ENCODE measurements at places on chromosomes 5 and 9. TPM values are rescaled to one million over a fixed set of nuclear protein-coding genes. Genes with fewer than 3 reads are reported as not detected.

DNA sequence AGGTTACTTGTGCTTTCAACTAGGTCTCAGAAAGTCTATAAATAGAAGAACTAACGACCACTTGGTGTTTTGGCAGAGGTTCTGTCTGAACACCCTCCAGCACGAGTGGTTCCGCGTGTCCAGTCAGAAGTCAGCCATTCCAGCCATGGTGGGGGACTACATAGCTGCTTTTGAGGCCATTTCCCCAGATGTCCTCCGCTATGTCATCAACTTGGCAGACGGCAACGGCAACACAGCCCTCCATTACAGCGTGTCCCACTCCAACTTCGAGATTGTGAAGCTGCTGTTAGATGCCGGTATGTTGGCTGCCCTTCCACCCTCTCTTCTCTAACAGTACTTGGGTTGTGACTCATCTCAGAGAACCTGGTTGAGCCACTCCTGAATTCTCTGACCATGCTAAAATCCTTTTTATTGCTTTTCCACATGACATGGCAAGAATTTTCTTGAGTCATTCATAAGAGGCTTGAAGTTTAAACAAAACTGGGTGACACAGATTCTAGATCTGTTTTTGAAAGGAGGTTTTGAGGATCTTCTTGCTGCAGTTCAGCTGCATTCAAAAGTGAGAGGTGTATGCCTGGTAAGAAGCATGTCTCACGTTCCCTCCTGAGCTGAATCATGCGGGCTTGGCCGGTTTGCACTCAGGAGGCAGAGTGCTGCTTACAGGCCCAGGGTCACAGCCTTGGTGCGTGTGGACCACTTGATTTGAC, 103.1 kb upstream of the DMRT1 start:
- DNase-seq = peak; percentile 92

DNA sequence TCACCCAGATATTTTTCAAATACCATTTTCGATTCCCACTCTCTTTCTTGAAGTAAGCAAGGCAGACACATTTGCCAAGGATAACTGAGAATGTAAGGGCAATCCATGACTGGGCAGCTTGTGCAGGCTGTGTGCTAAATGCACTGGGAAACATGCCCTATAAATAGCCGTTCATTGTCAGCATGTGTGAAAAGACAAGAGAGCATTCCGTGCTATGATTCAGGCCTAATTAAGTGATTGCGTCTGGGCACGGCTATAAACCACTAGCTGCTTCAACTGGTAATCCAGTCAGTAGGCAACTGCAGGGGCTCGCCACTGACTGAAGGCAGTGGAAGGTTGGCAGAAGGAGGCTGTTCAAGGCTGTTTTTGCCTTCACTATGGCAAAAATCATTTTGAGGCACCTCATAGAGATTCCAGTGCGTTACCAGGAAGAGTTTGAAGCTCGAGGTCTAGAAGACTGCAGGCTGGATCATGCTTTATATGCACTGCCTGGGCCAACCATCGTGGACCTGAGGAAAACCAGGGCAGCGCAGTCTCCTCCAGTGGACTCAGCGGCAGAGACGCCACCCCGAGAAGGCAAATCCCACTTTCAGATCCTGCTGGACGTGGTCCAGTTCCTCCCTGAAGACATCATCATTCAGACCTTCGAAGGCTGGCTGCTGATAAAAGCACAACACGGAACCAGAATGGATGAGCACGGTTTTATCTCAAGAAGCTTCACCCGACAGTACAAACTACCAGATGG, at the start of gene HSPB3:
Gene HSPB3, plus strand, starts transcription at position 287 of the 745 bp plus-strand sequence. Its CDS starts 91 bp downstream, at position 378.
- no peak for DNase-seq

DNA sequence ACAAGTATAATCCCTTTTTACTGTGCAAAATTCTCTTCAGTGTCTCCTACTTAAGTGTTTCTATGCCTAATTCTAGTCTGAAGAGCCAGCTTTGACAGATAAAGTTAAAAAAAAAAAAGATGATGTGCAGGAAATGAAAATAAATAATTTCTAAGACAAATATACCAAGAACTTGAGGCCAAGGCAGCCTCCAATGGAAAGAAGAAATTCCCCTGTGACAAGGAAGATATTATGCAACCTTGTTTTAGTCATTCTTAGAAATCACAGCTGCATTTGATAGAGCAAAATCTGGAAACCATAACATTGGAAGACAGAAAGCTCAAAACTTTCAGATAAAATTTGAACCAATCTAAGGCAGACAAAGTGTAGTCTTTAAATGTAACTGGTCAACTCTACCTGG, 375.9 kb upstream of the TLE4 start:
- no peak for DNase-seq

DNA sequence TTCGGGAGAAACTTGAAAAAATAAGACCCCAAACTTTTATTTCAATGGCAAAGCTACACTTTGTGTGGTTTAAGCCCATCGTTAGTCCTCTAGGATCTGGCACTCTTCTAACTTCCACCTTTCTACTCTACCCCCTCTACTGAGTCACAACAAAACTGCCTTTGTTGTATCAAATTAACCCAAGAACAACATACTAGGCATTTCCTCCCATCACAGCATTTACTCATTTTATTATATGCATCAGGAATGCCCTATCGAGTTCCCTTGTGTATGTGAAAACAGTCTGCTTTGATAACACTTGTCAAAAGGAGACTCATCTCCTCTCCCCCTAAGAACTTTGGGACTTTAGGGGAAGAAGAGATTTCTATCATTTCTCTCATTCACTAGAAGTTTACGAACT, 158.9 kb upstream of the FREM1 start:
- peak; percentile 17 for DNase-seq

DNA sequence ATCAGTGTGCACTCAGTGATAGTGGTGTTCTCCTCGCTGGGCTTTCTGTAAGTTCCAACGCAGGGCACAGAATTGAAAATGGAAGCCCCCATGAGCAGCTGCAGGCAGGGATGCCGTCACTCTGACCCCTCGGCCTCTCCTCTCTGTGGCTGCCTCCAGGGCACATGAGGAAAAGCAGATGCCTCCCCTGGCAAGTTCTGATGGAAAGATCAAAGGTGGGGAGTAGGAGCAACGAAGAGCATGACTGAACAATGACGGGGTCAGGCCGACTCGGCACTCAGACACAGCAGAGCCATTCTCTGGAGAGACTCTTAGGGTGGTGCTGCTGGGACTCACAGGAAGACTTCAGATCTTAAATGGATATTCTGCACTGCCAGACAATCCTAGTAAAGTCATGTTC, 65.6 kb upstream of the CKMT2 start:
- DNase-seq = no peak

Gene SSNA1
- 138 TPM for total RNA-seq

Gene UGT3A1
- total RNA-seq = not detected

Gene ZNF79
- total RNA-seq = 10.9 TPM

Gene OTULIN
- 27.9 TPM for total RNA-seq

Gene FOXE1
- not detected for total RNA-seq

Gene LHFPL2
- 18.8 TPM for total RNA-seq

Gene DOCK2
- 2.1 TPM for total RNA-seq

Gene GRM6
- total RNA-seq = not detected

Gene HMCN2
- 0.23 TPM for total RNA-seq

Gene PCDHGC5
- total RNA-seq = 1.4 TPM

Measured in HT1080 (cell line).